IPS DF 19.7 (cell line): ENCODE measurements at places on chromosomes 16 and 17.

- DNase-seq, result peak; percentile 86
These were observed 1.9 kb upstream of the RPL26 start for GRCh38 chr17:8384801-8385378.

DNA sequence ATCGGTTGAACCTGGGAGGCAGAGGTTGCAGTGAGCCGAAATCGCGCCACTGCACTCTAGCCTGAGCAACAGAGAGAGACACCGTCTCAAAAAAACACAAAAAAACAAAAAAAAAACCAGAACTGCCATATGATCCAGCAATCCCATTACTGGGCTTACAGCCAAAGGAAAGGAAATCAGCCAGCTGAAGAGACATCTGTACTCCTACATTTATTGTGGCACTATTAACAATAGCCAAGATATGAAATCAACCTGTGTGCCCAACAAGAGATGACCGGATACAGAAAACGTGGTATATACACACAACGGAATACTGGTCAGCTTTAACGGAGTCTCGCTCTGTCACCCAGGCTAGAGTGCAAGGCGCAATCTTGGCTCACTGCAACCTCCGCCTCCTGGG, 14.6 kb downstream of the FANCA start:
- DNase-seq, result no peak

DNA sequence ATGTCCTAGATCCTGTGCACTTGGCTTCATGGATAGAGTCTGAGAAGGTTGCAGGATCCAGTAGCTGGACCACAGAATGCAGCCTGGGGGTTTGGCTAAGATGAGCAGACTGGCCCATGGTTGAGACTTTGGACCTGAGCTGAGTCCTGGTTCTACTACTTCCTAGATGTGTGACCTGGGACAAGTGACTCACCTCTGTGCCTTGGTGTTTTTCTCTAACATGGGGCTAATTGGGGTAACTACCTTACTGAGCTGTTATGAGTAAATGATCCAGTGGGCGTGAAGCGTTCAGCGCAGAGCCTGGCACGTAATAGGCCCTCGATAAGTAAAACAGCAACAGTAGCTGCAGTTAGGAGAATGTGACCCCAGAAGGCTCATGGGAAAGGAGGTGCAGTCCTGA, 38.8 kb downstream of the SNX20 start:
- DNase-seq, result no peak

DNA sequence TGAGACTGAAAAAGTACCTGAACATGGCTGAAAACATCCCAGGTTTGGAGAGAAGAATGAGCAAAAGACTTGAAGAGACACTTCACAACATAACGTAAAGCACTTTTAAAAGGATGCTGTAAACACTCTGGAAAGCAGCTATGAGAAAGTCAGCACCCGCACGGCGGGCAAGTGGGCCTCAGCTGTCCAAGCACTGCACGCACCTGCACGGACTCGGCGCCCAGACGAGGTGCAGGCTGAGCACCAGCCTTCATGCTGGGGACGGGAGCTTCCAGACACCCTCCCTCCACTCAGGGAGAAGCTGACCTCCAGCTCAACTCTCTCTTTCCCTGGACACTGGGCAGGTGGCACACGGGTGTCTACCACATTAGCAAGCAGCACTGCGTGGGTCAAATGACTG, 13.1 kb downstream of the CCDC57 start:
- DNase-seq, result no peak

GRCh38 chr17:1058423-1059130, 61.6 kb downstream of the TIMM22 start:
- no peak for DNase-seq

- DNase-seq, result no peak
These were observed 47.7 kb upstream of the XYLT1 start for GRCh38 chr16:17518441-17518840.

DNA sequence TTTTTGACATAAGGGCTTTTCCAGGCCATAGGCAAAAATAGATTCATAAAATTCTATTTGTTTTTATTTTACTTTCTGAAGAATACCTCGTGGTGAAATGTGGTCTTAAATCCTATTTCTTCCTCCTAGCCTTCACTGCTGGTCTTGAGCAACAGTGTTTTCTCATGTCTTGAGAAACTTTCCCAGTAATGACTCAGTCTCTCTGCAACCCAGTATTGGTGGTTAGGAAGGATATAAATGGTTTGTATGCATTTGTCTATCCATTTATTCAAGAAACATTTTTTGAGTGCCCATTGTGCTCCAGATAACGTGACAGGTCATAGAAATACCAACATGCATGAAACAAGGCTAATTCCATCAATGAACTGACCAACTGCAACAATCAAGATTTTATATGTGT, 213.9 kb downstream of the TMEM114 start:
- DNase-seq, result no peak

GRCh38 chr17:2250140-2251095, 53.2 kb downstream of the SMG6 start:
- no peak for DNase-seq

DNA sequence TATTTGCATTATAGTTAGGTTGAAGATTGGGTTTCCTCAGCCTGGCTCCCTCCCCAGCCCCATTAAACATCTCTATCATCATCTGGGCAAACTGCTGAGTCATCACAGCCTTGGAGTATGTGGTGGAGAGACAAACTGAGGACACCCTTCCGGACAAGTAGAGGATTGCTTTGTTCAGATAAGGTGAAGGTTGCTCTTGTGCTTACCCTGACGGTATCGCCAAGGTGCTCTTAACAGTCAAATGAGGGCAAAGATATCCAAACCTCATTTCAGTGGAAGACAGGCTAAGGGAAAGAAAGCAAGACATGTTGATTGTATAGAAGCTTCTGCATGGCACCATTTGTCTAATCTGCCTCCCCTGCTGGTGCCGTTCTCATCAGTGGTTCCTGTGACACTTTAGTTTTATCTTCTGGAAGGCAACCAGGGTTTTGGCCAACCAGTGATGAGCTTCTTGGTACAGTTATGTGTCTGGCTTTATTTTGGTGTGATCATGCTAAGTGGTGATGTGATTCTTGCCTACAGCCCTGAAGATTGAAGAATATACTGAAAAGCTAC, 56.9 kb upstream of the LGALS9 start:
- no peak for DNase-seq

- no peak for DNase-seq
These were observed 16.5 kb downstream of the ZNF75A start for GRCh38 chr16:3321816-3322215.

- DNase-seq, result no peak
These were observed 4.7 kb downstream of the PLEKHG4 start for GRCh38 chr16:67283826-67284555.

GRCh38 chr16:10980813-10981212, 36.4 kb downstream of the CLEC16A start:
- DNase-seq, result no peak

DNA sequence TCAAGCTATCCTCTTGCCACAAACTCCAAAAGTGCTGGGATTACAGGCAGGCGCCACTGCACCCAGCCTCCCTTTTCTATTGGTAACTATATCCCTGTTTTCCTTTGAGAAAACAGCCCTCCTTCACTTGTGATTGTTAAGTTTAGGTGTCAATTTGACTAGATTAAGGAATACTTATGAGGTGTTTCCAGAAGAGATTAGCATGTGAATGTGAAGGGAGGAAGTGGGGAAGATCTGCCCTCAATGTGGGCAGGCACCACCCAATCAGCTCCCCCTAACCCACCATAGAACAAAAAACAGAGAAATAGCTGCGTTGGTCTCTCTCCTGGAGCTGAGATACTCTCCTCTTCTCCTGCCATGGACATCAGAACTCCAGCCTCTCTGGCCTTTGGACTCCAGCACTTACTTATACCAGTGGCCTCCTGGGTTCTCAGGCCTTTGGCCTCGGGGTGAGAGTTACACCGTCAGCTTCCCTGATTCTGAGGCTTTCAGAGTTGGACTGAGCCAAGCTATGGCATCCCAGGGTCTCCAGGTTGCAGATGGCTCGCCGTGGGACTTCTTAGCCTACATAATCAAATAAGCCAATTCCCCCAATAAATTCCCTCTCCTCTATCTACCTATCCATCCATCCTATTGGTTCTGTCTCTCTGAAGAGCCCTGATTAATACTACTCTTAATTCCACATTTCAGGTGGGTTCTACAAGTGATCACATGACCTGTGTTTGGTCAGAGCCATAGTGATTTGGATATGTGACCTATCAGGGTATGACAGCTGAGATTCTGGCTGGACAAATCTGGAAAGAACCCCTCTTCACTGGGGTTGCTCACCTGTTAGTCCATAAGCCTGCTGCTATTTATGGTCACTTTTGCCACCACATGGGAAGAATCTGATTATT, 12.0 kb upstream of the STAT3 start:
- no peak for DNase-seq

DNA sequence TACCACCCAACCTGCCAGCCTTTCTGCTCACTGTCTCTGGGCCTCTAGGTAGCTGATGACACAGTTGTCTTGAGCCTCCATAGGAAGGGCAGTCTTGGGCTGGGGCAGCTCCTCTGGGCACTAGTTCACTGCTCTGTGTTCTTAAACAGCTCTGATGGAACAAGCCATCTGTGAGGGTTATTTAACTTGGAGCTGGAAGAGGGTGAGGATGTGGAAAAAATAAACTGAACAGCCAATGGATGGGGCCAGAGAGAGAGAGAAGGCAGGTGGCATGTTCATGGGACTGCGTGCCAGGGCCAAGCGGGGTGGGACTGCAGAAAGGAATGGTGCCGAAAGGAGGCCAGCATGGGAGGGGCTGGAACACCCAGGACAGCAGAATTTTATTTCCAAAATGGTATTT, 52.6 kb downstream of the HIC1 start:
- no peak for DNase-seq

GRCh38 chr16:73067671-73068540, 20.0 kb upstream of the ZFHX3 start:
- no peak for DNase-seq

DNA sequence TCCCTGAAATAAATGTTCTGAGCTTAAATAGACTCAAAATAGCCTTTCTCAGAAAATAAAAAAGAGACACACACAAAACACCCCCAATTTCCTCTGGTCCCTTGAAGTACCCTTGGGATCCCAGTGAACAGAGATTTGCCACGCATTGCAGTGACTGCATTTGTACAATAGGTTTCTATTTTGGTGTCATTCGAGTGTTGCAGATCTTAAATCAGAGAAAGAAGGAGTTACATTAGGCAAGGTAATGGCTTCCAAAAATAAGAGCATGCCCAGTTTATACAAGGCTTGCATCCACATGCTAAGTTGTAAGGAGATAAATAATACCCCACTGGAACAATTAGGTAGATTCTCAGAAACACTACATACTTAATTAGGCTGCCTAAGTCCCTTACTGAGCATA, 2.2 kb downstream of the TOX3 start:
- DNase-seq, result no peak

DNA sequence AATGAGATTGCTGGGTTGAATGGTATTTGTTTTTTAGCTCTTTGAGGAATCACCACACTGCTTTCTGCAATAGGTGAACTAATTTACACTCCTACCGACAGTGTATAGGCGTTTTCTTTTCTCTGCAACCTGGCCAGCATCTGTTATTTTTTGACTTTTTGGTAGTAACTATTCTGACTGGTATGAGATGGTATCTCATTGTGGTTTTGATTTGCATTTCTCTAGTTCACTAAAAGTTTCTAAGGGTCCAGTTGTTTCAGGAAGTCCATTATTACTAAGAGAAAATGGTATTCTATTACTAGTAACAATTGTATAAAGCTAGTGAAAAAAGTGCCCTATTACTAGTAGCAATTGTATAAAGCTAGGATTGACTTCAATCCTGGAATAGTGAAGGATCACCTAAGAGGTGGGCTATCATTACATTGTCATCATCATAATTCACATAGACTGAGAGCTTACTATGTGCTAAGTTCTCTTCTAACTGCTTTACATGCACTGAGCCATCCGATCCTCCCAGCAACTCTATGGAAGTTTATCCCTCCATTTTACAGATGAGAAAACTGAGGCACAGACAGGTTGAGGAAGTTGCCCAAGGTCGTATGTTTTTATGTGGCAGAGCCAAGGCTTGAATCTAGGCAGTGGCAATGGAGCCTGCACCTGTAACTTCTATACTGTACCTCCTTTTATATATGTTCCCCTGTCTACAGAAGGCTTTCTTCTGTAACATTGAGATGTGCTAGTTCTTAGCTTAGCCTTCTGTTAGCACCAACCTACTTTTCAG, 13.4 kb upstream of the SMIM36 start:
- DNase-seq, result no peak

- DNase-seq, result no peak
These were observed 14.0 kb upstream of the PABPN1L start for GRCh38 chr16:88880226-88881006.

GRCh38 chr16:56198755-56199114, 7.4 kb downstream of the GNAO1 start:
- DNase-seq, result no peak

- no peak for DNase-seq
These were observed 5.6 kb downstream of the GLIS2 start for GRCh38 chr16:4321286-4322120.

DNA sequence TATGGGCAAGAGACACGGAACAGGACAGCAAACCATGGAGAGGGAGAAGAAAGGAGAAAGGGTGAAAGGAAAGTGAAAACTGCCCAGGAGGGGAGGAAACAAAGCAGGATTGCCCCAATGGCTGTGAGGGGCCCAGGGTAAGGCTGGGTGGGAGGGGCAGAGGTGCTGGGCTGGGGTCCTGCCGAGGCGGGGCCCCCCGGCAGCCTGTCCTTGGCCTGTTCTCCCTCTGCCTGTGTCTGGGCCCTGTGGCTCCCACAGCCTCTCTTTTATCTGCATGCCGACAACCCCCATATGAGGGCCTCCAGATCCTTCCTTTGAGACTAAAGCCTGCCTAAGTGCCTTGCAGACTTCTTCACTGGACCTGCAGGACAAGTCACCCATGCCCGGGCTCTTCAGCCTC, 15.5 kb downstream of the ZNHIT3 start:
- DNase-seq, result no peak

GRCh38 chr17:21505819-21506815, 130.0 kb downstream of the KCNJ12 start:
- no peak for DNase-seq

DNA sequence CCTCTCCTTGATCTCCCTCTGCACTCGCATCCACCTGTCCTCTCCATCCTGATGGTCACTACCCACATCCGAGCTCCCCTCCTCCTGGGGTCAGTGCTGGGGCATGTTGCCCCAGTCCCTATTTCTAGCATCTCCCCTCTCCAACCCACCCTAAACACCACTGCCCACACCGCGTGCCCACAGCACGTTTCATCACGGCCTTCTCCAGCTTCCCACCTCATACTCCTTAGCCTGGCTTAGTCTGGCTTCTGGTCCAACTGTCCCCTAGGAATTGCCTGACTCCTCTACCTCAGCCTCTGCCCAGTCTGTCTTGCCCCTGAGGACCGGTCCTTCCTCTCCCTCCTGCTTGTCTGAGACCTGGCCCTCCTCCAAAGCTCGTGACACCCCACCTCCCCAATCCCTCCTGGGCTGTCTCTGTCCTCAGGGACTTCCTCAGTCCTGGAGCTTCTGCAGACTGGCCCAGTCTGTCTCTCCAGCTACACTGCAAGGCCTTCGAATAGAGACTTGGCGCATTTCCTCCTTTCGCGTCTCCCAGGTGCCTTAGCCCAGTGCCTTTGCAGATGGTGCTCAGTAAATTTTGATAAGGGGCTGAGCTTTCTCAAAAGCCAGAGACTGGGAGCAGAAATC, 4.9 kb downstream of the ALOX15 start:
- no peak for DNase-seq
